ENCODE measurements at places on chromosomes 4 and X.

GRCh38 chr4:46389301-46389775, 590 bp downstream of the GABRA2 start:
- no peak for DNase-seq

GRCh38 chr4:158255727-158256324, 45.5 kb downstream of the TMEM144 start:
- DNase-seq, result peak; percentile 68

DNA sequence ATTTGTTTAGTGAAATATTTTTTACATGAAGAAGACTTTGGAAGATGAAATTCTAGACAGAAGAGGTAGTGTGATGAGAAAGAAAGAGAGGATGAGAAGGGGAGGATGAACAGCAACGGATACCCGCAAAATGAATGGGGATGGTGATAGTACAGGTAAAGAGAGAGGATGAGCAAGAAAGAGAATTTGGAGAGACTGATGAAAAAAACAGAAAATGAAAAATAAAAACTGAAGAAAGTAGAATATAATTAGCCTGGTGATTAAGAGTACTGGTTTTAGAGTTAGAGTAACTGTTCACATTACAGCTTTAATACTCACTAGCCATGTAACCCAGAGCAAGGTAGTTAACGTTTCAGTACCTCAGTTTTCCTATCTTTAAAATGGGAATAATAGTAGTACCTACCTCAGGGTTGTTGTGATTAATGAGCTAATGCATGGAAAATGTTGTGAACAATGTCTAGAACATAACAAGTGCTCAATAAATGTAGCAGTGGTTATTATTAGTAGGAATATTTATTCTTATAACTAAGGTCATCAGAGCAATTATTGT, 54.9 kb upstream of the ANTXR2 start:
- no peak for DNase-seq

- DNase-seq, result no peak
These were observed 104.8 kb upstream of the TLL1 start for GRCh38 chr4:165768281-165768680.

DNA sequence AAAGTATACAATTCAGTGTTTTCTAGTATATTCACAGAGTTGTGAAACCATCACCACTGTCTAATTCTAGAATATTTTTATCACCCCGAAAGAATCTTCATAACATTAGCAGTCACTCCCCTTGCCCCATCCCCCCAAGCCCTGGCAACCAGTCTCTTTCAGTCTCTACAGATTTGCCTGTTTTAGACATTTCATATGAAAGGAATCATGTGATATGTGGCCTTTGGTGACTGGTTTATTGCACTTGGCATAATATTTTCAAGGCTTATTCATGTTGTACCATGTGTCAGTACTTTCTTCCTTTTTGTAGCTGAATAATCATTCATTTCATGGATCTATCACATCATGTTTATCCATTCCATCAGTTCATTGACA, 371.7 kb downstream of the AFF2 start:
- peak; percentile 11 for DNase-seq

DNA sequence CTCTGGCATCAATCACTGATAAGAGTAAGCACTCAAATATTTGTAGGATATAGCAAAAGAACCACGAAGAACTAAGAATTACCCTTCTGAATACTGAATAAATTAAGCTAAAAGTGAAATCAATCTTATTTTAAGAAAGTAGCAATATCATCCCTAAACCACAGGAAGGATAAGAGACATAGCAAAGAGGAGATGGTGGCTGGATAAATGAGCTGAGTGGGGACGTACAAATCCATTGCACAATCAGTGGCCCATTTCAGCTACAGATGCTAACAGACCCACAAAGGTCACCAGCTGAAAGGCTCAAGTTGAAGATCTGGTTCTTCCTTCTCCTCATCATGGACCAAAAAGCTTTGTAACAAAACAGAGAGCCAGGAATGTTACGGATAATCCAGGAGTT, 77.1 kb downstream of the SLC9A7 start:
- DNase-seq, result peak; percentile 35

DNA sequence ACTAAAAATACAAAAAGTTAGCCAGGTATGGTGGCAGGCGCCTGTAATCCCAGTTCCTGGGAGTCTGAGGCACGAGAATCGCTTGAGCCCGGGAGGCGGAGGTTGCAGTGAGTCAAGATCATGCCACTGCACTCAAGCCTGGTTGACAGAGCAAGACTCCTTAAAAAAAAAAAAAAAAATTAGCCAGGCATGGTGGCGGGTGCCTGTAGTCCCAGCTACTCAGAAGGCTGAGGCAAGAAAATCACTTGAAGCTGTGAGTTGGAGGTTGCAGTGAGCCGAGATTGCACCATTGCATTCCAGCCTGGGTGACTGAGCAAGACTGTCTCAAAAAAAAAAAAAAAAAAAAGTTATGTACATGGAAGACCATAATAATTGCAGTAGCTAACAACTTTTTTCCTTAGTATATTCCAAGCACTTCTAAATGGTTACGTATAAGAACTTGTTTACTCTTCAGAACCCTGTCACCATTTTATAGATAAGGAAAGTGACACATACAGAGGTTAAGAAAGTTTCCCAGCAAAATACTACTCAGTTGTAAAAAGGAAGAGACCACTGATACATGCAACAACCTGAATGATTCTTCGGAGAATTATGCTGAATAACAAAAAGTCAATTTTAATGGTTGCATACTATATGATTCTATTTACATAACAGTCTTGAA, 24.5 kb downstream of the RUFY3 start:
- DNase-seq, result peak; percentile 77
